ENCODE measurements at places on chromosomes 3 and 15.

DNA sequence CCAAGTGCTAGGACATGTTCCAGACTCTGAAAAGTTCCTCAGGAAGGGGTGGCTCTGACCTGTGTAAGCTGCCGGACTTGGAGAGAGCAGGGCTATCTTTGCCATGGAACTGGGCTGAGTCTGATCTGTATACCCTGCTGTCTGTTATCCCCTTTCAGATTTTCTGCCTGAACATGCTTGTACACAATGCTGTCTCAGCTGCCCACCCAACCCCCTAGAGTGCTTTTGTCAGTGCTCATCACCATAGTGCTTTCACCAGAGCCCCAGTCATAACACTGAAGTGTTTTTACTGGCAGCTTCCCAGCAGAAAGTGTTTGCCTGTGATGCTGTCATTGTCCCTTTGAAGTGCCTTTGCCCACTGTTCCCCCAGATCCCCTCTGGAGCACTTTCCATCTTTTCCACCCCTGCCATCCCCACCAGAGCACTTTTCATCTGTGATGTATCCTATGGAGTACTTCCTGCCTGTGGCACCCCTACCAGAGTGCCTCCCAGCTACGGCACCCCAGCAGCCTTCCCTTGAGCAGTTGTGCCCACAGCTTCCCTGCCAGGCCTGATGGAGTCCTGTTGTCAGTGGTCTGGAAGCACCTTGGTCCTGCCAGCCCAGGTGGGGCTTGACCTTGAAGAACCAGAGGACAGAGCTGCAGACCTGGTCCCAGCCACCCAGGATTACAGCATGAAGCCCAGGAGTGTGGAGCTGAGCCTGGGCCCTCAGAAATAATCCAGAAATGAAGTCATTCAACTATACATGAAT is 397.7 kb downstream of the DIPK2A start:
- no peak for DNase-seq

DNA sequence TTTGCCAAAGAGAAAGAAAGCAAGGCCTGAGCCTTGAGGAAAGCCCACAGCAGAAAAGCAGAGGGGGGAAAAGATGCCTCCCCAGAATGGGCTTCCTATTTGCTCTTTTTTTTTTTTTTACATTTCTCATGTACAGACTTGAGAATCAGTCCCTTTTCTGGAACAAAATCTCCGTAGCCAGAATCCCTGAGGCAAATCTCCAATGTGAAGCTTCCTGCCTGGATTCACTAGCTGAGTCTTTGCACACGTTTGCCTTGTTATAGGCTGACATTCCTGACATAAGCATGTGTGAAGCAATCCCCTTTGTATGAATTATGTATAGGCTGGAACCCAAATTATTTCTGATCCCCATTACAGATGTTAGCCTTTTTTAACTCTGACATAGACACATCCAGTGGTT is 52.2 kb upstream of the ACTL6A start:
- no peak for DNase-seq

DNA sequence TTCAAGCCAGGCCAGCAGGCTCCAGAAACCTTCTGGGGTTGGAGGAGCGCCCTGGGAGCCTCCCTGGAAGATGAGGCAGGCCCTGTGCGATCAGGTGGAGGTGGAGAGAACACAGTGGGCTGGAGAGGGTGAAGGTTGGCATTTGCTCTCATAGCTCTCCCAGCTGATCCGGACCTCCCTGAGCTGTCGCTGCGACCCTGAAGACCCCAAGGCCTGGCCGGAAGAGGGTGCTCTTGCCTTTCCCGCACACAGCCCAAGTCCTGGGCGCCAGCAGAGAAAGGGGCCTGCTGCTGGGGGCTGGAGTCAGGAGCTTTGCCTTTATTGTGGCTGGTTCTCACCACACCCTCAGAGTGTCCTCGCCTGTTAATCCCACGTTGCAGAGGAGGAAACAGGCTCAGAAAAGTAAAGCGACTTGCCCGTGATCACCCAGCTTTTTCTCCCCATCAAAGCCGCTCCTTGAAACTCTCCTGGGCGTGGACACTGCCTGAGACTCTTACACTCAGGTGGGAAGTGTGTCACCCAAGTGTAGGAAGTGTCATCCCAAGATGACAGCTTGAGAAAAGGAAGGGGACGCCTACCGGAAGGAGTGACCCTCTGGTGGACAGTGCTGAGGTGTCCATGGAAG is 8.6 kb upstream of the RPL29 start:
- peak; percentile 69 for DNase-seq

- no peak for DNase-seq
Measured at GRCh38 chr3:133380481-133381225, 19.2 kb upstream of the BFSP2 start.

GRCh38 chr3:107676469-107677309 is 153.9 kb downstream of the BBX start:
- peak; percentile 58 for DNase-seq

GRCh38 chr3:152505926-152506325 is 237.2 kb downstream of the MBNL1 start:
- no peak for DNase-seq
